Endodermal cell (in vitro differentiated cells): ENCODE measurements at places on chromosomes 3 and 15. TPM values are rescaled to one million over a fixed set of nuclear protein-coding genes. Genes with fewer than 3 reads are reported as not detected.

The MTHFS gene
- 28.2 and 32.9 TPM in 2 replicates for total RNA-seq

The MINAR1 gene
- 0.52 and 1.1 TPM in 2 replicates for total RNA-seq

The LRTM1 gene
- not detected in 2 replicates for total RNA-seq

The CCDC71 gene
- 12.2 to 26.7 TPM (median 25.7 TPM) in 3 replicates for total RNA-seq

The FANCD2OS gene
- not detected in 2 replicates for total RNA-seq

The IL12A gene
- not detected in 3 replicates for total RNA-seq

The MAPKBP1 gene
- total RNA-seq = 23.3 to 27.1 TPM (median 26.3 TPM) in 3 replicates

The FEM1B gene
- total RNA-seq = 53.4 to 67.9 TPM (median 66.8 TPM) in 3 replicates

The ISLR gene
- 0.23 TPM in 1 of 3 replicates, not detected in the others for total RNA-seq
